ENCODE measurements at places on chromosomes 12 and 14. TPM values are rescaled to one million over a fixed set of nuclear protein-coding genes. Genes with fewer than 3 reads are reported as not detected.
A peak's percentile ranks its signal among the peaks of the same experiment; 100 is the strongest.

DNA sequence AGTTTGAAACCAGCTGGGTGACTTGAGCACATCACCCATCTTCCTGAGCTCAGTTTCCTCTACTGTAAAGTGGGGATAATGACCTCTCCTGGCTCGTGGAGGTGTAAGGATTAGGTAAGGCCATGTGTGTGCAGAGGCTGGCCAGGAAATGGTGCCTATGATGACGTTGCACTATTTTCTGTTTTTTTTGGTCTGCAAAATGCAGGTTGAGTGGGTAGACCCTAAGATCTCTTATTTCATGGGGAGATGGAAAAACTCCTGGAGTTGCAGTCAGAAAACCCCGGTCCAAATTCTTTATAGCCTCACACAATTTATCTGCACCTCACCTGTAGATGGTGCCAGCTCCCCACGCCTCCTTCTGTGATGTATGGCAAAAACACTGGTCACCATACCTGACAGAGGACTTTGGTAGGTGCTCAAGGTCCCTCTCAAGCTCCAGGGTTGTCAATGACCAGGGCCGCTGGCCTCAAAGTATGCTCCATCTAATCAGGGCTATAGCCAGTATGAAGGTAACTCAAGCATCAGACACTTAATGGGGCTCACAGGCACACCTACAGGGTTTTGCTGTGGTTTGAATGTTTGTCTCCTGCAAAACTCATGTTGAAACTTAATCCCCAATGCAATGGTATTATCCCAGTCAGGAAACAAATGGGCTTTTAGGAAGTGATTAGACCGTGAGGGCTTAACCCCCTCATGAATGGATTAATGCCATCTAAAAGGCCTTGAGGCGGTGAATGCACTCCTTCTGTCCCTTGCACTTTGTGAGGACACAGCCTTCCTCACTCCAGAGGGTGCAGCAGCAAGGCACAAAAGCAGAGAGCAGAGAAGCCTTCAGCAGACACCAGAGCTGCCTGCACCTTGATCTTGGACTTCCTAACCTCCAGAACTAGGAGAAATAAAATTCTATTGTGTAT lies 17.6 kb downstream of the C14orf132 start:
- H3K27me3 ChIP-seq: no peaks in the 10 kb centered on the region
- H3K4me3 ChIP-seq: no peak overlapping the region
- H3K4me1 ChIP-seq: no peaks in the 10 kb centered on the region
- no peaks in the 10 kb centered on the region for H3K36me3 ChIP-seq
- no peak overlapping the region for H3K27ac ChIP-seq

DNA sequence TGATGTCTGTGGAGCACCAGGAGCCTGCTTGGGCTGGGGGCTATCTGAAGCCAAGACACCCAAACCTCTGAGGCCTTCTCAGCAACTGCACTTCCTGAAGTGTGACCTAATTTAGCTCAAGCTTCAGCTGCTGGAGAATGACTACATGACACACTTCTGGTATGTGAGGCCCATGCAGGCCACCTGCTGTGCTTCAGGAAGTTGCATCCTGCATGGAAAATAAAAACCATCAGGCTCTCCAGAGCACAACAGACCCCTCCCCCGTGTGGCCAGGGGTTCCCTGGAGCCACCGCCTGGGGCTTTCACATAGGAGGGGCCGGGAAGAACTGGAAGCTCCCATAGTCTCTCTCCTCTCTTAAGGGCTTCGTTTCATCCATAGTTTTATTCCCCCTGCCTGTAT lies 217.7 kb downstream of the SLC15A4 start:
- no peak overlapping the region for H3K27ac ChIP-seq

DNA sequence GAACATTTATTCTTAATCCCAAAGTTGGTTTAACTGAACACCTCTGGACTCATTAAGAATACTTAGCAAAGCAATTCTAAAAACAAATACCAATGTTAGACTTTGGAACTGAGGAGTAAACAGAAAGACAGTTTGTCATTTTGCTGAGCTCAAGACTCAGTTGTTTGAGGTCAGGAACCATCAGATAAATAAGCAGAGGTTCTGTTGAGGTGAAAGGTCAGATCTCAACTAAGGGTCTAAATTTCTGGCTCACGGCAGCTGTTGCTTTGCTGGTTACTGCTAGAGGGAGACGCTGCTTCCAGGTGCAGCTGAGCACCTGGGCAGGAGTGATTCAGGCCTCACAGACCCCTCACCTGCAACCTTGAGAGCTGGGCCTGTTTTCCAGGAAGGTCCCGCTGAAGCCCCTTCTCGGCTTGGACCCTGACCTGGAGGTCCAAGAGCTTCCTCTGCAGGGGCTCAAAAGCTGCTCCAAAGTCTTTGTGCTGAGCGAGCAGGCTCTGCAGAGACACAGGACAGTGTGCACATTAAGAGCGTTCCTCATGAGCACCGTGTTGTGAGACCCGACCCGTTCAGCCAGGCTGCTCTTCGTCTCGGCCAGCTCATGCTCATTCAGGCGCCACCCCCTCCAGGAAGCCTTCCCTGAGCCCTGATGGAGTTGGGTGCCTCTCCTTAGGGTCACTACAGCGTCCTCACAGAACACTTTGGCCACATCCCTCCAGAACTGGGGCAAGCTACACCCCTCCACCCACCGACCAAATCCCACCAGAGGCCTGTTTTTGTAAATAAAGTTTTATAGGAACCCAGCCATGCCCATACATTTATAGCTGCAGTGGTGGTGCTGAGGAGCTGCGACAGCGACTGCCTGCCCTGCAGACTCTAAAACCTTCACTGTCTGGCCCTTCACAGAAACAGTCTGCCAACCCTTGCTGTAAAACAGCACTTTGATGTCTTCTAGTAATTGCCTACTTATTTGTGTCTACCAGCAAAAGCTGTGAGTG lies 72.0 kb downstream of the SYNE3 start:
- H3K4me3 ChIP-seq: no peak overlapping the region
- H3K27me3 ChIP-seq: no peaks in the 10 kb centered on the region
- H3K36me3 ChIP-seq: peaks cover 92% of the 10 kb centered on the region
- H3K27ac ChIP-seq: no peak overlapping the region
- DNase-seq: no peak

DNA sequence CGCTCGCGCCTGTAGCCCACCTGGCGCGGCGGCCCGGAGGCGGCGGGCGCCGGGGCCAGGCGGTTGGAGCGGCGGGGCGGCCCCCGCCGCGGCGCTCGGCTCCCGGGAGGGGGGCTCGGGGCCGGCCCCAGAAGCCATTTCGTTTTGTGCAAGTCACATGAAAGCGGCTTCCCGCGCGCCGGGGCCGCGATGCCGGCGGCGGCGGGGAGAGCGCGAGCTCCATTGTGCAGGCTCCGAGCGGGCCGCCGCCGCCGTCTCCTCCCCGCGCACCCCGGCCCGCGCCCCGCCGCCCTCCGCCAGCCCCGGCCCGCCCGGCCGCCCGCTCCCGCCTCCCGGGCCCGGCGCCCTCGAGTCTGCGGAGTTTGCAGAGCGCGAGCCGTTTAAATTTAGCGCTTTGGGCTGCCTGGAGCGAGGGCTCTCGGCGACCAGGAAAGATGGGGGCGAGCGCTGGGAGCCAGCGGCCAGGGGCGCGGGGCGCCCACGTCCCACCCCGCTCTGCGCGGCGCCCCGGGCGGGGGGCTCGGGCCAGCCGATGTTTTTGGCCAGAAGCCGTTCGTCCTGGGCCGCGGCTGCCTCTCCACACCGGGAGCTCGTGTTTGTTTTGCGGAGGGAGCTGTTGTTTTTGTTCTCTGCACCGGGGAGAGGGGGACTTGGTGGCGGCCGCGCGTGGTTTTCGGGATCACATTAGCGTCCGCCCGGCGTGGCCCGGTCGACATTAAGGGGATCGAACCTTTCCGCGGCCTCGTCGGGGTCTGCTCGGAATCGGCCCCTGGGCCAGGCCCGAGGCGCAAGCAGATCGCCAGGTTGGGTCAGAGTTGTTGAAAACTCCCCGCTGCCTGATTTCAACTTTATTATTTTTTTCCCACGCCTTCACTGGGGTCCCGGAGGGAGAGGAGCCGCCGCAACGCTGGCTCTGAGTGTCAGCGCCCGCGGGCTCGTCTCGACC lies 982 bp downstream of the BCL7A start:
- H3K4me1 ChIP-seq: peaks cover 24% of the 10 kb centered on the region
- peaks cover 35% of the 10 kb centered on the region for H3K27me3 ChIP-seq
- no peaks in the 10 kb centered on the region for H3K36me3 ChIP-seq
- no peak for DNase-seq

- no peak overlapping the region for H3K27ac ChIP-seq
- no peak for DNase-seq
- no peaks in the 10 kb centered on the region for H3K36me3 ChIP-seq
- no peak overlapping the region for H3K4me3 ChIP-seq
- no peaks in the 10 kb centered on the region for H3K27me3 ChIP-seq
Observed at GRCh38 chr14:54207476-54208462, 189.0 kb upstream of the CDKN3 start.

GRCh38 chr14:22976620-22977433 lies 5.5 kb downstream of the AJUBA start:
- peak; percentile 29 for DNase-seq
- H3K27me3 ChIP-seq: peaks cover 6% of the 10 kb centered on the region
- no peaks in the 10 kb centered on the region for H3K36me3 ChIP-seq

DNA sequence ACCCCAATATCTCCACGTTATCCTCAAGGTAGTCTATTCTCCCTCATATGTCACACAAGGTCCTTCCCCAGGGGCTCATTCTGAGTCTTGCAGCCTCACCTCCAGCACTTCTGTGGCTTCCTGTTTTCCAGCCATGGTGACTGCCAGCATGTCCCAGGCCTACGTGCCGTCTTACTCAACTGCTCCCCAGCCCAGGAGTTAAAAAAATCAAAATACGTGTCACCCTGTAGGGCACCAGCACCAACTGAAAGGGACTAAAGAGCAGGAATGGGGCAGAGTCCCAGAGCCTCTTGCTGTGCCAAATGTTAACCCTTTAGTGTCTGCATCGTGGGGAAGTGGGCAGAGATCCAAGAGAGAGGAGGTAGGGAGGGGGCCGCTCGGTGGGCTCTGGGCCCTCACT lies 37.0 kb upstream of the MED13L start:
- no peak overlapping the region for H3K27ac ChIP-seq
- peaks cover 7% of the 10 kb centered on the region for H3K4me1 ChIP-seq

DNA sequence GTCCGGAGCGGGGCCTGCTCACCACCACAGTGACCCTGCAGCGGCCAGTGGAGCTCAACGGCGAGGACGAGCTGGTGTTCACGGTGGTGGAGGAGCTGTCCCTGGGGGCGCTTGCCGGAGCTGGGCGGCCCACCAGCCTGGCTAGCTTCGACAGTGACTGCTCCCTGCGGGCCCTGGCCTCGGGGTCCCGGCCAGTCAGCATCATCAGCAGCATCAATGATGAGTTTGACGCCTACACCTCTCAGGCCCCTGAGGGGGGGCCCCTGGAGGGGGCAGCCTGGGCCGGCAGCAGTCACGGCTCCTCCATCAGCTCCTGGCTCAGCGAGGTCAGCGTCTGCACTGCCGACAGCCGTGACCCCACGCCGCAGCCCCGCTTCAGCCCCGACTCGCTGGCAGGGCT lies 37.4 kb downstream of the KIF26A start:
- no peak overlapping the region for H3K4me3 ChIP-seq
- no peaks in the 10 kb centered on the region for H3K27me3 ChIP-seq
- no peaks in the 10 kb centered on the region for H3K36me3 ChIP-seq
- no peaks in the 10 kb centered on the region for H3K4me1 ChIP-seq
- DNase-seq: no peak

DNA sequence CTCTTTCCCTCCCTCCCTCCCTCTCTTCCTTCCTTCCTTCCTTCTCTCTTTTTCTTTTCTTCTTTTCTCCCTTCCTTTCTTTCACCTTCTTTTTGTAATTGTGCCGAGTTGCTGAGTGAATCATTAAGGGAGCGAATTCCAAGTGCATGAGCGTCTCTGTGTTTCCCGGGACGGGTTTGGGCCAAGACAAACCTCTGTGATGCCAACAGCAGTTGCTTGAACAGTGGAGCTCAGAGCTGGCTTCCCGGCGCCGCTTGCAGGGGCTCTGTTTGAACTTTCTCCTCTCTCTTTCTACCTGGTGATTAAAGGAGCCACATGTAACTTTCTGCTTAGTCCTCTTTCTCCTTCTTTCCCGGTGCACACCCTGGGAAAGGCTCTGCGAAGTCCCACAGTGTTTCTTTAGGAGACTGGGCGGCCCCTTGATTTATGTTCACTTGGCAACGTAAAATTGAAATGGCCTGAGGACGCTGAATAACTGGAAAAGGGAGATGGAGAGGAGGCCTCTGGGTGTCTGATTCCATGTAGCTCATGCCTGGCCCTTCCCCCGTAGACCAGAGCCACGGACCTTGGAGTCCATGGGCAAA lies 33.7 kb upstream of the MAP1LC3B2 start:
- DNase-seq: no peak
- H3K27ac ChIP-seq: peak overlapping the region; percentile 28
- no peaks in the 10 kb centered on the region for H3K27me3 ChIP-seq
- H3K4me1 ChIP-seq: no peaks in the 10 kb centered on the region
- H3K36me3 ChIP-seq: no peaks in the 10 kb centered on the region

- peak overlapping the region; percentile 47 for H3K27ac ChIP-seq
- no peaks in the 10 kb centered on the region for H3K27me3 ChIP-seq
- H3K4me1 ChIP-seq: peaks cover 6% of the 10 kb centered on the region
- H3K36me3 ChIP-seq: no peaks in the 10 kb centered on the region
- DNase-seq: no peak
Observed at GRCh38 chr14:59407246-59408010, 57.8 kb downstream of the GPR135 start.

DNA sequence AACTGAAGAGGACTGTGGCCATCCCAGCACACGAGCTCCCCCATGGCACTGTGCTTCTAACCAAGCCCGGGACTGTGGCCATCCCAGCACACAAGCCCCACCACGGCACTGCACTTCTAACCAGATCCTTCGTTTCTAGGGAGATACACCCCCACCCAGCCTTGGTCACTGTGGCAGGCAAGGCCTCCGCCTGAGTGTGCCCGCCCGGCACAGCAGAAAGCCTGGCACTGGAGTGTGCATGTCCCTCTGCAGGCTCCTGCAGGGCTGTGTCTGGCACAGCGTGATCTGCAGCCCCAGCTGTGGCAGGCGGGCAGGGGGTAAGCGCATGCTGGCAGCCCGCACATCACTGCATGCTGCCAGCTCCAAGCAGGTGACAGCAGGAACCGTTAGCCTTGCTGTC lies 49.8 kb downstream of the CCDC85C start:
- DNase-seq: no peak
- H3K36me3 ChIP-seq: no peaks in the 10 kb centered on the region
- no peak overlapping the region for H3K4me3 ChIP-seq
- H3K27me3 ChIP-seq: no peaks in the 10 kb centered on the region
- H3K4me1 ChIP-seq: peaks cover 5% of the 10 kb centered on the region

GRCh38 chr12:1993341-1993740 lies 10.9 kb downstream of the DCP1B start:
- H3K4me3 ChIP-seq: no peak overlapping the region
- peaks cover 13% of the 10 kb centered on the region for H3K4me1 ChIP-seq
- DNase-seq: no peak
- no peaks in the 10 kb centered on the region for H3K27me3 ChIP-seq
- H3K36me3 ChIP-seq: peaks cover 4% of the 10 kb centered on the region
- peak overlapping the region; percentile 57 for H3K27ac ChIP-seq

Gene OTOGL
- polyA plus RNA-seq: 0.28 TPM

Gene GLTP
- polyA plus RNA-seq: 33.3 TPM

Gene SDSL
- 4.2 TPM for polyA plus RNA-seq

Gene APOLD1
- 12.0 TPM for polyA plus RNA-seq

Gene NEUROD4
- not detected for polyA plus RNA-seq

Gene SLCO1B1
- polyA plus RNA-seq: not detected

Gene PEX5
- polyA plus RNA-seq: 49.3 TPM

Gene ETFRF1
- 25.9 TPM for polyA plus RNA-seq

Measured in left lung (tissue), 14 donors.